ENCODE measurements at places on chromosomes 6 and 20.

DNA sequence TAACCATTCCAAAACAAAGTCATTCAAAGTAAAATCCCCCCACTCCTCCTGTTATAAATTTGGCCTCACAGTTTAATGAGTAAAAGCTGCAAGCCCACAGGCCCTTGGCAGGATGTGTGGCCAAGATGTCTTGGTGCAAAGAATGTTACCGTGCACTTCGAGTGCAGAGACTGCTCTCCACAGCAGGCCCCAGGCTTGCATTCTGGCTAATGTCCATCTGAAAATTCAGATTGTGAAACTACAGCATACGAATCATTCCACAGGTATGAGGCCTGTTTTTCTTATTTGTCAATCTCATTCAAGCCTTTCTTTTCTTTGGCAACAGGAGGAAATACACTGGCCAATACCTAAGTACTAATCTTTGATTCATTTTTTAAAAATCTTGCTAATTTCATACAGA is 7.1 kb downstream of the RPS6KA2 start:
- DNase-seq = peak; percentile 77

DNA sequence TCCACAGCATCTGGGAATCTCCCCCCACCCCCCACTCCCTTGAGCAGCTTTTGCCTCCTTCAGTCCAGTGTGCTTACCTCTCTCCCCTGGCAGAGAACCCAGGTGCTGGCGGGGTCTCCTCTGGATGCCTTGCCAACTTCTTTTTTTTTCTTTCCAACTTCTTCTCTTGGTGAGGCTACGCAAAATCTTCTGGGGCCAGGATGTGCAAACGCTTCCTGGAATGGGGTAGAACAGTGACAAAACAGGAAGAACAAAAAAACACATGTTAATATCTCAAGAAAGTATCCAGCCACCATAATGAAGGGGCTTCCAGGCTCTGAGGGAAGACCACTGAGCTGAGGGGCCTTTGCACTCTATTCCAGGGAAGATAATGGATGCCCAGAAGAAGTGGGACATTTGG is 53.9 kb upstream of the DDR1 start:
- DNase-seq = no peak

GRCh38 chr6:134352786-134353480 is 35.0 kb upstream of the SGK1 start:
- DNase-seq = no peak

GRCh38 chr6:89372506-89372901 is 20.0 kb upstream of the UBE2J1 start:
- DNase-seq = no peak

DNA sequence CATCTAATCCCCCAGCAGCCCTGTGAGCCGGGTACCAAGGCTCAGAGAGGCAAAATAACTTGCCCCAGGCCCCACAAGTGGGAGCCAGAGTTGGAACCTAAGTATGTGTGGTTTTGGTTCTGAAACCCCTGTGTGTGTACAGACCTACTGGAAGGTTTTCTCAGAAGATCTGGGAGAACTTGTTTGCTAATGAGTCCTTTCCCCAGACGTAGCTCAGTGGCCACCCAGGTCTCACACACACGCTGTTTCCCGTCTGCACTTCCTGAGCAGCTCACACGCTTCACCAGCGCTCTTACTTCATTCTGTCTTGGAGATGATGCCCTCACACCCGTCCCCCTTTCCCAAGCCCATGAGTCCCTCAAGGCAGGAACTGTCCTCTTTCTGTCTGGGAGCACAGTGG is 8.2 kb downstream of the CCN5 start:
- no peak for DNase-seq

DNA sequence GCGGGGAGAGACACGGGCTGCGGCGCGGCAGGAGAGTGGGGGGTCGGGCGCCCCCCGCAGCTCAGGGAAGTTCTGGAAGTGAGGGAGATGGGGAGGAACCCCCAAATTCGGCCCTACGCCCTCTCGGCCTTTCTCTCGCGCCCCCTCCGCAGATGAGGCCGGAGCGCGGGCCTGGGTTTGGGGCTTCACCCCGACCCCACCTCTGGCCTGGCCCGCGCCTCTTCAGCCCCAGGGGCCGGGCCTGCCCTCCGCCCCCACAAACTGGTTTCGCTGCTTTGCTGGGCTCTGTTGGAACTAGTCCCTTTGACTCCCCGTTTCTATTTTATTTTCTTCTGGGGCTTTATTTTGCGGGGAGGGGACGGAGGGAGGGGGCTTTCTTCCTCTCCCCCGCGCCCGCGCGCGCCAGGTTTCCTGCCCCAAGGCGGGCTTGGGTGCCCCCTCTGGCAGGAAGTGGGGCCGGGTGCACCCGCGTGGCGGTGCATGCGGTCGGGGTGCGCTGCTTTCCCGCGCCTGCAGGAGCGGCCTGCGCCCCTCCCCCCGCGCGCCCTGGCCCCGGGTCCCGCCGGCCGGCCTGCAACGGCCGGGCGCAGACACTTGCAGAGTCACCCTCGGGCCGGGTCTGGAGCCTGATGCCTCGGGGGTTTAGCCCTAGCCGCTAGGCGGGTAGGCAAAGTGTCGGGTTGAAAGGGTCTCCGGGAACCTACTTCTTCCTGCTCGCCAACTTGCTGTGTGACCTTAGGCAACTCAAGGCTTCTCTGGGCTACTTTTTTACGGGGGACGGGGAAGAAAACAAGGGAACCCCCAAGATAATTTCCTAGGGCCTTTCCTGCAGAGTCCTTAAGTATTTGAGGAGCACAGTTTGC is 1.3 kb downstream of the HMGA1 start:
- DNase-seq = no peak

DNA sequence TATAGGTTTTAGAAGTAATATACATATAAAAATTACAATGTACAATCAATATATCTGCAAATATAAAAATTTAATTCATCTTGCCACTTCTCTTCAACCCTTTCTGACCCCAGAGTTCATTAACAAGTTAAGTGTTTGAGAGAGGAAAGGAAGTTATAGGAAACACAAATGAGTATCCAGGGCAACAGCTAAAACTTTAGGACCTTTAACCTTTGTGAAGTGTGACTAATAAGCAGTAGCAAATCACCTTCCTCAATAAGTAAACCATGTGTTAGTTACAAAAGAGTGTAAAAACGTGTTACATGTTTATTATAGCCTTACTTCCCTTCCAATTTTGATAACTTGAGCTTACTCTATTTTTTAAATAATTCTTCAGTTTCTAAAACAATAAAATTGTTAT is 73.4 kb upstream of the SIM1 start:
- DNase-seq = no peak

DNA sequence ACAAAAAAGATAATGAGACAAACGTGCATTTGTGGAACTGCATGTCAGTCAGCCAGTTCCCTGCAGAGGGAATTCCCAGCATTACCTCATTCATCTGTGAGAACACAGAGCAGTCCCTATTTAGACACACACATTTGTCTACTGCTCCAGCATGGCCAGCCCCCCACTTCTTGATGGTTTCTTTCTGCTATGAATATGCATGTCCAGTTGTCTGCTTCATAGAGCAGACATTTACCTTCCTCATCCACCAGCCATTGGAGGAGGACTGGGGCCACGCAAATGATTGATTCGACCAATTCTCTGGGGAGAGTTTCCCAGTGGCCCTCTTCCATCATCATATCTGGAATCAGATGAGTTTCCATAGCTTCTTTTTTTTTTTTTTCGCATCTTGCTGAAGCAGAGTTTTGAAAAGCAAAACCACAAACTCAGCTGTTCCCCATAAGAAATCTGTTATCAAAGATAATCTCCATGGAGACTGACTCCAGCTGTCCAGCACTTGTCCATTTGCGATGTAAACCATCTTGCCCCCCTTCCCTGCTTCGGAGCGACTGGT is 11.8 kb downstream of the ENPP1 start:
- DNase-seq = no peak

DNA sequence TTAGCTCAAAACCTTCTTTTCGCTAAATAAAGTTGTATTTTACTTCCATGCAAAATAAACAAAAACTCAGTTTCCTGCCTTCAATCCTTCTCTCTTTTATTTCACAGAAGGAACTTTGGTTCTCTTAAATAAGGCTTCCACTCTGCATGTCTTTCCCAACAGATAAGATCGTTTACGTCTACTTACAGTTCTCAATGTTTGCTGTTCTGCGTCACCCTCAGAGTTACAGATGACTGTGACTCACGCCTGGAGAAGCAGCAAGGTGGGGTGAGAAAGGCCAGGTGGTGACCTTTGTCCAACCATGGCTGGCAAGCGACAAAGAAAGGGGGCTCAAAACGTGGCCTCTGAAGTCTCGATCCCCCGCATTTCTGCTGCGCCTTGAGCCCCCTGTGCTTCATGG is 51.4 kb upstream of the RPS6KA2 start:
- DNase-seq = no peak

DNA sequence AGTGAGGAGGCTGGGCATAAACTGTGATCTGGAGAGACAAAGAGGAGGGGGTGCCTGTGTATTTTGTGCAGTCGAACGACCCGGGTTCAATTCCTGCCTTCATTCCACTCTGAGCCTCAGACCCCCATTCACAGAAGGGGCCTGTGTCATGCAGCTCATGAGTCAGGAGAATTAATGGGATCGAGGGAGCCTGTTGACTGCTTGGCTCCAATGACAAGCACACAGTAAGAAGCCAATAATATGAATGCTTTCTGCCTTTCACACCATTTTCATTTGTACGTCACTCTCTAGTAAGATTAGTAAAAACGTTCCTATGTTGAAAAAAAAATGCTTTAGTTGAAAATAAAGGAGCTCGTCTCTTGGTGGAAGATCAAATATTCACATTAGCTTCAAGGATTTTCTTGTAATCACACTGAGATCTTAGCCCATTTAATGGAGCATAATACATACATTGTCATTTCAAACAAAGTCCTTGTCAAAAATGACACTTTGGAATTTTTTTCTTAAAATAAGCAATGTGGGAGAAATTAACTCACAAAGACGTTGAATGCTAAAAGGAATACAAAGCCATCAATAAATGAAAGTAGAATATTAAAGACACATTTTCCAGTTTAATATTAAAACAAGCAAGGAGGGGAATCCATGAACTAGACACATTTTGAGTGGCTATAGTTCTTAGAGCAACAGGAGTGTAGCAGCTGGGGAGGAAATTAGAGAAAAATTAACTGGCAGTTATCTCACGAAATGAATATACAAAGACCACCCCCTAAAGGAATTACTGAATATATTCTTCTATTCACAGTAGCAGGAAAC is 246.7 kb upstream of the AFDN start:
- DNase-seq = no peak

DNA sequence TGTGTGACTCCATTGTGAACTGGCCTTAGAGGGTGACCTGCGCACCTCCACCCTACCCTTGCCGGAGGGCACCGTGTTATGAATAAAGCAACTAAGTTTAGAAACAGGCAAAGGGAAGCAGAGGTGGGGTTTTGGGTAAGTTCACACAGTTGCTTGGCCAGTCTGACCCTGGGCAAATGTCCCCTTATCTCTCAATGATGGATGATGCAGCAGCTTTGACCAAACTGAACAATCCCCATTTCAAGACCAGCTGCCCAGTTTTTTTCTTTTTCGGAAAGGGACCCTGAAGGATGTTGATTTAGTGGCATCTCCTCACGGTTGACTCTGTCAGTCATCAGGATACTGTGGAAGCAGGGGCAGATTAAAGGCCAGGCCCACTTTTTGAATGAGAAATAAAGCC is 68.7 kb upstream of the PRDM1 start:
- no peak for DNase-seq

- DNase-seq = no peak
These were observed 94.7 kb downstream of the TMEM170B start for GRCh38 chr6:11632231-11632630.

- no peak for DNase-seq
These were observed 3.4 kb downstream of the KCNB1 start for GRCh38 chr20:49478754-49479689.

- no peak for DNase-seq
These were observed 116.9 kb downstream of the TMEM242 start for GRCh38 chr6:157206359-157206815.

DNA sequence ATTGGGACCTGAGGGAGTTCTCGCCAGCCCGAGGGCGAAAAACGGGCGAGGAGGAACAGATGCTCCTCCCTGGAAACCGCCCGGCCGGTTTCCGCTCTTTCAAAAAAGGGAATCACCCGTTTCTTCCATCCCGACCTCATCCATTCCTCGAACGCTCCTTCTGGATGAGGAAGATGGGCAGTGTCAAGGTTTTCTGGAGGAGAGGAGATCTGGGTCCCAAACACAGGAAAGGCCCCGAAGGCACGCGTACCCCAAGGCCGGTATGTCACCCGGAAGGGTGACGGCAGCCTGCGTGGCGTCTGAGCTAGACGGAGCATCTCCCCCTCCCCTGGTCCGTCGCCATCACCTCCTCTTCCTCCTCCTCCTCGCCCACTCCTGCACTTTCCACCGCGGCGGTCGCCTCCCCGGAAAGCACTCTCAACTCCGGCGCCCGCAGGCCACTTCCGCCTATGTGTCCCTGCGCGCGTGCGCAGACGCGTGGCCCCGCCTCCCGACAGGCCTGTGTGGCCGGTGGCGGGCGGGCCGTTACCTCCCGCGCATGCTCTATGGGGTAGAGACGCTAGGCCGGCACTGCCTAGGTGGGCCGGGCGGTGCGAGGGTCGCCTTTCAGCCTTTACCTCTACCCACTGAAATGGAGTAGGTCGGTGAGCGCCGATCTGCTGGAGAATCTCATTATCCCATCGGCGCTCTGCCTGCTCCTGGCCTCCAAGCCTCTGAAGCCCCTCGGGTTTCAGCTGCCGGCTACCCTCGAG is at the start of gene SLC35B3:
Gene SLC35B3 (minus strand): TSS at position 453 of the 752 bp plus-strand sequence.
- DNase-seq = peak; percentile 46

GRCh38 chr6:33700391-33701050 is 11.0 kb downstream of the UQCC2 start:
- no peak for DNase-seq

GRCh38 chr6:3456898-3457709 is at the start of gene SLC22A23:
Gene SLC22A23, minus strand, starts transcription at chr6:3457050. Its CDS starts 491 bp downstream, at chr6:3456559.
- DNase-seq = no peak

DNA sequence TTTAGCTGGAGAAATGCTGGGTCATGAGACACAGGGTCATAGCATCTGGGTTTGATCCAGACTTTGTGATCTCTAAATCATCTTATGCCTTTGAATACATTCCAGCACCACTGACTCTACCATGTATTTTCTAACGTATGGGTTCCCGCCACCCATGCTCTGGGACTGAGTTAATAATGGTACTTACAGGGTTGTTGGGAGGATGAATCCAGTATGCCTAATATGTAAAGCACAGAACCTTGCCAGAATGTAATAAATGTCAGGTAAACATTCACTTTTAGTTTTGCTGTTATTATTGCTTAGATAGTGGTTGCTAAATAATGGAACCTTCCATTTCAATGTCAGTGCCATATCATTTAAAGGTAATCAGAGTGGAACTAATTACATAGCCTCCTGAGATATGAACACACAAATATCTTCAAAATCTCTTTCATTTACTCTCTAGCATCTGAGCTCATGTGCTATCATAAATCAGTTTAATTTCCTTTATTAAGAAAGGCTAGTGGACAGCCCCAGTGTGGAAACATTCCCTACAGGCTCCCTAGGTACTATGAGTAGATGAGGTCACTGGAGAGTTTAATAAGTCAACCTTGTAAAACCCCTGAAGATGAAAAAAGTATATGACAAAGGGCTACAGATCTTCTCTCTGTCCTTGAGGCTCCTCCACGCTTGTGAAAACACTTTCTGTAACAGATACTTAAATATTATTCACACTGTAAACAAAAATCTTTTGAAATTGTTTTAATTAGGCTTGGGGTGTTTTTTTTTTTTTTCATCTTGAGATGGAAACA is 226.6 kb downstream of the ALDH8A1 start:
- DNase-seq = no peak

- DNase-seq = no peak
These were observed 142.3 kb upstream of the SLC22A16 start for GRCh38 chr6:110618591-110619267.

Measured in HS-27A (cell line).